NCI-H510A (cell line): ENCODE measurements at places on chromosomes 11 and 22.

- DNase-seq, result no peak
Measured at GRCh38 chr11:23688835-23689234, 808.0 kb upstream of the LUZP2 start.

DNA sequence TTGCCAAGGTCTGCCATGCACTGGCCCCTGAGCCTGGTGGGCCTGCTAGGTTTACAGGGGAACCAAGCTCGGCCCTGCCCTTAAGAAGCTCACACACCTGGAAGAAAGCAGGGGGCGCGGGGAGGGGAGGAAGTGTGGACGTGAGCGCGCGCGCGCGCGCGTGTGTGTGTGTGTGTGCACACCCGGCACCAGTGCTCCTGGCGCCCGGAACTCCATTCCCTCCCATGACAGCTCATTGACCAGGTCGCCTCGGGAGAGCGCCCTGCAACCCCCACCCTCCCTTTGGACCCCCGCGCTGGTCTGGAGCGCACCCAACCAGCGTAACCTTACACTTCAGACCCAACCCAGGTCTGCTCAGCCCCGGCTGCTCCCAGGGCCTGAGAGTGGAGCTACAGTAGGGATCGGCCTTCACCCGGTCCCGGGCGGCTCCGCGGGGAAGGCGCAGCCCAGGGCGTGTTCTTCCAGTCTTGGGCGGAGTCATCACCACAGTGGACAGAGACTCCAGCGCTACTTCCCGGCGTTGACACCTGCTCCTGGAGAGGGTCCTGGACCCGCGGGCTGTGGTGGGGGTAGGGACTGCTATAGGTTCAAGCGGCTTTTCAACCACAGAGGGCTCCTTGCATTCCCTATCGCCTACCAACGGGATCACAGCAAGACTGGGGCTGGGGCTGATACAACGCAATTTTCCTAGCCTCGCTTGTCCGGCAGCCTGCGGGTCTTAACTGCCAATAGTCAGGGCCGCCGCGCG is 1.5 kb downstream of the GALNT18 start:
- DNase-seq, result no peak

- no peak for DNase-seq
Measured at GRCh38 chr11:7614656-7615055, 58.6 kb downstream of the CYB5R2 start.

GRCh38 chr11:20739107-20739506 is 69.7 kb downstream of the NELL1 start:
- no peak for DNase-seq

DNA sequence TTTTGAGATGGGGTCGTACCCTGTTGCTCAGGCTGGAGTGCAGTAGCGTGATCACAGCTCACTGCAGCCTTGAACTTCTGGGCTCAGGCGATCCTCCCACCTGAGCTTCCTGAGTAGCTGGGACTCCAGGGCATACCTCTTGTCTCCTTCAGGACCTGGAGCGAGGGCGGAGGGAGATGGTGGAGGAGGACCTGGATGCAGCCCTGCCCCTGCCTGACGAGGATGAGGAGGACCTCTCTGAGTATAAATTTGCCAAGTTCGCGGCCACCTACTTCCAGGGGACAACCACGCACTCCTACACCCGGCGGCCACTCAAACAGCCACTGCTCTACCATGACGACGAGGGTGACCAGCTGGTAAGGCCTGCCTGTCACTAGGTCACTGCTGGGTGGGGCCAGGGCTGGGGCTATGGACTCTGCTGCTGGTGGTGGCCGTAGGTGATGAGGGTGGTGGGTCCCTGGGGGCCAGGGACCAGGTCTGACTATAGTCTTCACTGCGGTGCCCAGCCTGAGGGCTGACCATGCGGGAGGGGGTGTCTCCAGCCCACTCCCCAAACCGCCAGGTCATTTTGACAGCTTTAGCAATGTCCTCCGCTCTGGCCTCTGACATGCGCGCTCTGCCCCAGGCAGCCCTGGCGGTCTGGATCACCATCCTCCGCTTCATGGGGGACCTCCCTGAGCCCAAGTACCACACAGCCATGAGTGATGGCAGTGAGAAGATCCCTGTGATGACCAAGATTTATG is 53.9 kb downstream of the MYO7A start:
- DNase-seq, result no peak

DNA sequence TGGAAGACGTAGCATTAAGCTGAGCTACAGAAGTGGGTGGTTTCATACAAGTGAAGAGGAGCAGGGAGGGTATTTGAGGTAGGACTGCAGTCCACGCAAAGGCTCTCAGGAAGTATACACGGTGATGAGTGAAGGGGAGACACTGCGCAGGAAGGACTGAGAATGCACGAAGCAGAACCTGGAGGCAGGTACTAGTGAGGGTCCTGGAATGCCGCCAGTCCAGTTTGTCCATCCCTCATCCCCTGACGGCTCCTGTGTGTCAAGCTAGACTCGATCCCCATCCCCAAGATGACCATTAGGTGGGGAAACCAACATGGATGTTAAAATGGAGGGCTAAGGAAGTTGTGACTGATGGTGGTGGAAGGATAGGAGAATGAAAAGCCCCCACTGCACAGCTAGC is 23.8 kb downstream of the ART5 start:
- DNase-seq, result no peak

GRCh38 chr11:134253188-134253993 is at the start of the genes ACAD8 and THYN1:
TSS of gene ACAD8 (plus strand) at chr11:134253568. CDS start at chr11:134253601, 33 bp downstream.
TSS of gene THYN1 (minus strand) at chr11:134253352. CDS start at chr11:134252882, 470 bp downstream.
- DNase-seq, result peak; percentile 91

DNA sequence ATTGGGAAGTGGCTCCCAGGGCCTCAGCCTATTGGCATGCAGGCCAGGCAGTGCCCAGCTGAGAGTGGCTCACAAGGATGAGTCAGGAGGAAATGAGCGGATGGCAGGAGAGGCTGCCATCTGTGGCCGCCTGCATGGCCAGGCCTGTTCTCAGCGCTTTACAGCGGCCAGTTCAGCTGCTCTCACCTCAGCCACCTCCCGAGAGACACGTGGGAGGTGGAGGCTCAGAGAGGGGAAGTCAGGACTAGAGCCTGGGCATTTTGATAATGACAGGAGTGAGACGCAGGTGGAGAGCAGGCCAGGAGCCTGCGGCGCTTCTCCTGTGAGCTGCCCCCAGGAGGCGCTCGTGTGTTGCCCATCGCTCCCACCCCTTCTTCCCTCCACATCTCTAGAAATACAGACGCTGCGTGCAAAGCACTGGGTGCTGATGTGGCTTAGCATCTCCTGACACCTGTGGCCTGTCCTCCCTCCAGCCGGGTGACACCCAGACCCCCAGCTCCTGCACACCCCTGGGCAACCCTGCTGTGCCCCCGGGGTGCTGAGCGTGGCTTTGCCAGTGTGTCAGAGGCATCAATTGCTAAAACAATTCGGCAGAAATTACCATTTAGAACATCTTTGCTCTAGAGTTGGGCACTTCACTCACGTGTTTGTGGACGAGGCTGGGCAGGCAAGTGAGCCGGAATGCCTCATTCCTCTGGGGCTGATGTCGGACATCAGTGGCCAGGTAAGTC is 21.4 kb upstream of the PANX2 start:
- peak; percentile 56 for DNase-seq

GRCh38 chr11:22674470-22675439 is 8.3 kb downstream of the GAS2 start:
- DNase-seq, result no peak

DNA sequence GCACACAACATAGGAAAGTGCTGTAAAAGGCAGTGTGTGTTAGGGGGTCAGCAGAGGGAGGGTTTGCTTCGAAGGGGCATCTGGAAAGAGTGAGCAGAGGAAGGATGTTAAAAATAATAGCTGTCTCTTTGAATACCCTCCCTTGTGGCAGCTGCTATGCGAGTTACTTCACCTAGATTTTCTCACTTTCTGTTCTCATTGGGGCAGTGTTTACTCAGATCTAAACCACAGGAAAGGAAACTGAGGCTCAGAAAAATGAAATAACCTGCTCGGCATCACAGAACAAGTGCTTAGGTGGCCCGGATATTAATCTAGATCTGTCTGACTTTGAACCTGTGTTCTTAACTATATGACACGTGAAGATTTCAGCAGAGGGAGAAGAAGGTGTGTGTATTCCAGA is 125.3 kb downstream of the C11orf91 start:
- no peak for DNase-seq

DNA sequence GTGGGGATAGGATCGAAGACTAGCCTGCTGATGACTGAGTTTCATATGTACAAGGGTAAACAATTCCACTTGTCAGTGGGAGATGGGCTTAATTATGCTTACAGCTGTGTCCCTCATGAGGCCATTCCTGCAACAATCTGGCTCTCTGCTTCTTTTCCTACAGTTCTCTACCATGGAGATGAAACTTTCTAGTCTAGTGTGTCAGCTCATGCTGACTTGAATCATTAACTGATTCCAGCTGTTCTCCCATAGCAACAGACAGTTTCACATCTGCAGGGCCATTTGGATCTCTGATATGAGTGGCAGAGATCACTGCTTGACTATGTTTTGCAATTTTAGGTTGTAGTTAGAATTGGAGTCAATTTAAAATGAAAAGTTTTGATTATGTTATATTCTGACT is 1251.7 kb upstream of the RAG2 start:
- no peak for DNase-seq

DNA sequence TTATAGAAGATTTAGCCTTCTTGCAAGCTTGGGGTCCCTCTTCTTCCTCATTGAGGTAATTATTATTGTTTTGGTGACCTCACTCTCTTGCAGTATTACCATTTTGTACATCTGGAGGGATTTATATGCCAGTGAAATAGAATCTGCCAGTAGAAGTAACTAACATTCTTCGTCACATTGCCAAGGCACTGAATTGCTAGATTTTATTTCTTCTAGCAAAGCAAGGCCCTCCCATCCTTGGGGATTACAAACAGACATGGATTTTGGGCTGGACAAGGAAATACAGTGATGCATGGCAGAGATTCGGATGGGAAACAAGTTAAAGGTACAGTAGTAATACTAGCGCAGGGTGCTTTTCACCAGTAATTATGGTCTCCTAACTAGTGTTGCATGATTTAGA is 7.8 kb downstream of the ADAMTS15 start:
- DNase-seq, result no peak

- DNase-seq, result no peak
Measured at GRCh38 chr22:23008896-23009295, 61.4 kb upstream of the GNAZ start.

DNA sequence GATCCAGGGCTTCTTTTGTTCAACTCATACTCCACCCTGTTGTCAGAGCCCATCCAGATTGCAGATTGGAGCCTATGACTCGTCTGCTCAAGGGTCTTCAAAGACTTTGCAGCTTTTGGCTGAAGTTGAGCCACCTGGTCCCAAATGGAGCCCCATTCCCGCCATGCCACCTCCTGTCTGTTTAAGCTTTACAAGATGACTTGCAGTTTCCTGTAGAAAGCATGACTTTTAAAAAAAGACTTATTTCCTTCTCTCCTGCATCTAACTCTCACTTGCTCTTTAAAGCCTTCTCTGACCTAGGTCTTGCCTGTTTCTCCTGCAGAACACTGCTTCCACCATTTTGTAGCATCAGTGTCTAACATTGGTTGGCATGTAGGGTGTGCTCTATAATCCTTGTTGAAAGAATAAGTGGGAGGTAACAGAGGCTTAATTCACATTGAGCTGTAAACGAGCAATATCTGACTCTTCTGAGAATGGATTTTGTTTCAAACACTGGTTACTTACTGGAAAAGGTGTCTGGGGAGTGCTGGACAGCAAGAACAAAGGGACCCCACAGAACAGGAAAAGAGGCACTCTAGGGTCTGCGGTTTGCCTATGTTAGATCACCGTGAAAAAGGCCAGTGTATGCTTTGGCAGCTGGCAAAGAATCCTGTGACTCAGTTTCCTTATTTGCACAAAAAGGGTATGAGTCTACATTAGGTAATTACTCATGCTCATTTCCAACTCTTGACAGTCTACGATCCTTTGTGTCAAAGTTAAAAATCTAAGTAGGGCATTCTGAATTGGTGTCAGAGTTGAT is 30.3 kb downstream of the NF2 start:
- no peak for DNase-seq
